ENCODE measurements at places on chromosomes 1 and 21.

DNA sequence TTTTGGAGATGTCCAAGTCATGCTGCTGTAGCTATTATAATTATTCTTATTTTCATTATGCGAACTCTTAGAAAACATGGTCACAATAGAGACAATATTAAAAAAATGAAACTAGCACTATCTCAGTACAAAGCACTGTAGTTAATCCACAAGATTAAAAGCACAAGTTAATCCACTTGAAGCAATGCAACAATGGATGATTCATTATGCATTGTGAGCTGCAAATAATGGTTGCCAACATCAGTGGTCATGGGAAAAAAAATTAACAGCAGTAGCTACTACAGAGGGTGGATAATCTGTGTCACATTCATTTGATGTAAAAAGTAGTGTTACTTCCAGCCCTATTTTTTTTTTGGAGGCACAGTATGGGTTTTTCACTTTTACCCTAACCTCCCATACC, 56.7 kb downstream of the DPT start:
- DNase-seq: no peak

DNA sequence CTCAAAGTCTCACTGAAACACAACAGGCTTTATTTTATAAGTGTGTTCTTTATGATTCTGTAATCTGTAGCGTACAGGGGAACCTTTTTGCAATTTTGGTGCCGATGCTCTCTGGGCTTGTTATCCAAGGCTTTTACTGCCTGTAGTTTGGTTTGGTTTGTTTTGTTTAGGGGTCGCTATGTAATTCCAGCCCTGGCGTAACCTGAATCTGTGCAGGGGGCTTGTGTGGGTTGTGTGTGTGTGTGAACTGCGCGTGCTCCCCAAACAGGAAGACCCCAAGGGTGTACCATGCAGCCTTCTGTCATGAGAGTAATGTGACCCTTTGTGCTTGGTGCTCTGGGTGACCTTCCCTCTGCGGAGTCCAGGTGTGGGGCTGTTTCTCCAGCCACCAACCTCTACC, 92.1 kb upstream of the CLDN14 start:
- DNase-seq: no peak

DNA sequence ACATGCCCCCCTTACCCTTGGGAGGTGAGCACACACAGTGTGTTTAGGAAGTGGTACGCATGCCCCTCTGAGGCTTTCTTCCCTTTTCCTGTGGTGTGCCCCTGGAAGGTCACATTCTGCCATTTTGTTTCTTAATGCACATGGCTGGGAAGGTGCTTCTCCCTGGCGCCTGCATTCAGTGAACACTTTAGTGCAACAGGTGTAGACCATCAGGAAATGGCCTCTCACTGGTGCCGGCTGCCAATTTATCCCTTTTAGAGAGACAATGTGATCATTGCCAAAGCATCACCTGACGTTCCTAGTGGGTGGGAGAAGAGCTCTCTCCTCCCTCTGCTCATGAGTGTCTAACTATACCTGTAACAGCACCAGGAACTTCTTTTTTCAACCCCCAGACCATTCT, 51.8 kb upstream of the PDE9A start:
- no peak for DNase-seq

- no peak for DNase-seq
These were observed 10.5 kb downstream of the DRAM2 start for GRCh38 chr1:111129376-111129775.

DNA sequence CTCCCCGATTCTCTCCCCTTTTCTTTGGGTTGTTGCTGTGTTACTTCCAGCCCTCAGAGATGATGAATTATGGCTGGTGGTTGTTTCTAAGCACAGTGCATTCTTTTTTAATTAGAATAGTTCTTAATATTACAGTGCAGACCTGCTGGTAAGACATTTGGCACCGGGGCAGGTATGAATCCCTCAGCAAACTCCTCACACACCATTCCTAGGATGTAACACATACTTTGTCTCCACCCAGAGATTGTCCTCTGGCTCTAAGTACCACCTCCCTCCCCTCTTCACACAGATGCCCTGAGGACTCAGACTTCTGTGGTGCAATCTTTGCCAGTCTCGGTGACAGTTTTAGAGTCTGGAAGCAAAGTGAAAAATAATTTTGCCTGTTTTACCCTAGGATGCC, 143.1 kb downstream of the HLX start:
- peak; percentile 82 for DNase-seq

DNA sequence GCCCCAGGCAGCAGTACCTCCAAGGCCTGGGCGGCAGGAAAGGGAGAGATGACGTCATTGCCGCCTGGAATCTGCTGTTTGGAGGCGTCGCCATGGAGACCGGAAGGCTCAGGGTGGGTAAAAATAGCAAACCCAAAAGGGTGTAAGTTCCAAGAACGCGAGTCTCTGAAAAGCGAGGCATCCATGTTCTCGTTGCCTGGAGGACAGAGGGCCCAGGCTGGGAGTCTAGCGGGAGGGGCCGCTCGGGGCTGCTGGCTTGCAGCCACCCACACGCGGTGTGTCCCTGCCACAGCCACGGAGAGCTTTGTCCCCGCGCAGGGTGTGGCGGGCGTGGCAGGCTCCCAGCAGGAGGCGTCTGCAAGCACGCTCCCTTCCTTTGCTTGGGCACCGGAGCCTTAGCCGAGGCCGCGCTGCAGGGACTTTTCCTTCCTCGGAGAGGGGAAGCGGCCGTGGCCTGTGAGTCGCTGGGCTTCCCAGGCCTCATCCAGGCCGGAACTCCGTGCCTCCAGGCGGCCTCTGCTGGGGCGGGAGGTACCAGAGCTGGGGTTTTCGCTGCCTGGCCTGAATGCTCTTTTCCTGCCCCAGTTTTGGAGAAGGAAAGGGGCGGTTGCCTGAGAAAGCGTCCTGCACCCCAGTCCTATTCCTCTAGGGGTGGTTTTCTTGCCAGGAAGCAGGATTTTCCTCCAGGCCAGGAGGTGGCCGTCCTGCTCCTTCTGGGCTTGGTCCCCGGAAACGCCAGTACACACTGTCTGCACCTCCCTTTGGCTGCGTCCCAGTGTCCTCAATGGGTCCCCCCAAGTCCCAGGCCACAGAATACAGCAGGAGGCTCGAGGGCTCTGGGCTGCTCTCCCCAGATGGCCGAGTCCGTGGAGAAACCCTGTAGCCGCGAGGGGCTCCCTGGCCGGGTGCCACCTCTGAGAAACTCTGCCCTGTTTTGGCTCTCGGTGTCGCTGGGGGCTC, 15.3 kb upstream of the SKI start:
- DNase-seq: peak; percentile 96

- no peak for DNase-seq
These were observed 16.4 kb downstream of the CD2 start for GRCh38 chr1:116770625-116771024.

DNA sequence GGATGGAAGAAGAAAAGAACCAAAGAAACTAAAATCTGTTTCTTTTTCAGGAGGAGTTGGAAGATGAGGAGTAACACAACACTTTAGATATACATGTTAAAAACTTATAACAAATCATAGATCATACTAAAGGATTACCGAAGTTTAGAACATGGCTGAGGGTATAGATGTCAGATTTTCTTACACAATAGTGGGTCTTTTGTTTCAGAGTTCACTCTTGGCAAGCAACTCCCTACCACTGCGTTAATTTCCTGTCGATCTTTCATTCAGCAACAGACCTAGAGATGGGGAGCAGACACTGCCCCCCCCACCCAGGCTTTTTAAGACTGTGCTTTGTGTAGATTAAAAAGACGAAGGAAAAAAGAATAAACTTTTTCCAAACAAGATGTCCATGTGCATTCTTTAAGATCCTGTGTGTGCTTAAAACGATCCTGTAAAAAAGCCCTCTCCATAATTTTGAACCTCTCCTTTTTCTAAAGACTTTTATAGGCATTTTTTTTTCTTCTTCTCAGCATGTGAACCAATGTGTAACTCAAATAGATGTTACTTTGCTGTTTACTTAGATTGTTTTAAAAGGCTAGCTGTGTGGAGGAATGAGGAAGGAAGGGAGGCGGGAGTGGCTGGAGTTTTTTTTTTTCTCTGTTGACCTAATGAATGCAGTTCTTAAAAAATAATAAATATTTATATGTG, 50.4 kb downstream of the NFIA start:
- DNase-seq: no peak

- no peak for DNase-seq
These were observed 1.1 kb upstream of the LCK start for GRCh38 chr1:32249831-32250525.

GRCh38 chr1:217561446-217561845, 69.4 kb downstream of the GPATCH2 start:
- no peak for DNase-seq

GRCh38 chr1:151720974-151721787, at the start of gene RIIAD1:
RIIAD1 (plus strand) TSS chr1:151721522; CDS start chr1:151721537, 15 bp downstream.
- DNase-seq: peak; percentile 8

GRCh38 chr1:238647877-238648276, 738.5 kb upstream of the CHRM3 start:
- peak; percentile 91 for DNase-seq

DNA sequence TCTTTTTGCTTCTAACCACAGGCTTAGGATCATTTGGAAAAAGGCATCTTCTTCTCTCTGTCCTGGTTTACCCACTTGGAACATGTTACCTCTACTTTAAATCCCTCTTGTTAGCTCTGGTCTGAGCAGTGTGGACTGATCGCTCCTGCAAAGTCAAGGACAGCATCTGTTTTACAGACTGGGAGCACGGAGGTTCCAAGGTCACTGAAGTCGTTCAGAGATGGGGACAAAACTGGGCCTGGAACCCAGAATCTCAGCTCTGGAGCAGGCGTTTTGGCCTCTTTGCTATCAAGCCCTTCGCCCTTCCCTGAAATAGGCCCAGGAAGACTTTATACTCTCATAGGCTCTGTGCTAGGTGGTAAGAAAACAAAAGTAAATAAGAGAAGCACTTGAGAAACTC, 11.3 kb upstream of the MUTYH start:
- DNase-seq: no peak

- DNase-seq: peak; percentile 67
These were observed 238.5 kb downstream of the LTN1 start for GRCh38 chr21:28754127-28754611.

GRCh38 chr1:247448107-247448791, 9.7 kb downstream of the OR2B11 start:
- peak; percentile 55 for DNase-seq

GRCh38 chr1:94827434-94827833, 7.3 kb downstream of the SLC44A3 start:
- no peak for DNase-seq

GRCh38 chr1:196887515-196888239, at the start of gene CFHR4:
CFHR4 (plus strand) TSS chr1:196888052; CDS start chr1:196888151, 99 bp downstream.
- no peak for DNase-seq

- no peak for DNase-seq
These were observed 100.3 kb downstream of the BEND5 start for GRCh38 chr1:48676376-48676775.

DNA sequence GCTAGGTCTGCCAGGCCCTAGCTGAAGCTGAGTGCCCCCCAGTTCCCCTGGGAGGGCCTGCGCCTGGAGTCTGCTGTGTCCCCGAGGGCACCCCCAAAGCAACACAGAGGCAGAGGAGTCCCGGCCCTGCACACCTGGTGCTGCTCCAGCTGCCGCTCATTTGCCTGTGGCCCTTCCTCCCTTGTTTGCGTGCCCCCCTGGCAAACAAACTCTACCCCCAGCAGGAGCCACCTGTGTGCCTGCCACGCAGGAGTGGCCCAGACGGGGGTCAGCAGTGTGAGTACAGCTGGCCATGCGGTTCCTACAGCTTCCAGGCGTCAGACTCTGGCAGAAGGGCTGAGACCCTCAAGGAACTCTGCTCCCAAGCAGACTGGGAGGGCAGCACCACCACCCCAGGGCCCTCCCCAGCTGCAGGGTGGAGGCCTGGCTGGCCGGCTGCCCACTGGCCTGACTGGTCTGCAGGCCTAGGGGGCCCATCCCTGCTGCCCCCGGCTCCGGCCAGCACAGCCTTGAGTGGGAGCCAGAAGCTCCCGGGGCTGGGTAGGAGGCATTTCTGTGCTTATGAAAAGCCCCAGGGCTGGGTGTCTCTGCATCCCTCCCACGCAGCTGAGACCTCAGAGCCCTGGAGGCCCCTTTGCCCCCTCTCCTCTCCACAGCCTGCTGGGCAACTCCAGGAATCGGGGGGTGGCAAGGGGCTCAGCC, 563 bp upstream of the TAS1R3 start:
- DNase-seq: no peak

GRCh38 chr1:116529199-116529631, 41.6 kb downstream of the CD58 start:
- DNase-seq: peak; percentile 52

DNA sequence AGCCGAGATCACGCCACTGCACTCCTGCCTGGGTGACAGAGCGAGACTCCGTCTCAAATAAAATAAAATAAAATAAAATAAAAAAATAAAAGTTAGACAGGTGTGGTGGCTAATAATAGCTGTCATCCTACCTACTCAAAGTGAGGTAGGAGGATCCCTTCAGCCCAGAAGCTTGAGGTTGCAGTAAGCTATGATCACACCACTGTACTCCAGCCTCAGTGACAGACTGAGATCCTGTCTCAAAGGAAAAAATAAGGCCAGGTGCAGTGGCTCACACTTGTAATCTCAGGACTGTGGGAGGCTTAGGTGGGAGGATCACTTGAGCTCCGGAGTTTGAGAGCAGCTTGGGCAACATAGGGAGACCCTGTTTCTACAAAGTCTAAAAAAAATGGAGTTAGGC, 18.0 kb downstream of the NOL9 start:
- DNase-seq: no peak

DNA sequence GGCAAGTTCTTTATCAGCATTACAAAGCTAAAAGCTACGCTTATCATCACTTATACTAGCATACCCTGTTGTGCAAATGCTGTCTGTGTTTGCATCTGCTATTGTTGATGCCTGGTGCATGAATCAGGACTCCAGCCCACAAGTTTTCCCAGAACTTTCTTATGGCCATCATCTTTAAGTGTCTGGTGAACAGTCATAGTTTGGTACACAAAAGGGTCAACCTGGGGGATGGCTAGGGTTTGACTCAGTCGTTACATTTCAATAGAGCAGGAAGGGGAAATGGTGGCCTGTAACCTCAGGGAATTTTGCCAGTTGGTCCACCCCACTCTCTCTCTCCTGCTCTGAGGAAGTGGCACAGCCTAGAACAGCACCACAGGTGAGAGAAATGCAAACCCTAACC, 35.4 kb downstream of the SELL start:
- DNase-seq: peak; percentile 2

GRCh38 chr1:236072001-236072400, 7.1 kb upstream of the NID1 start:
- no peak for DNase-seq

GRCh38 chr1:88079036-88079435, 605.0 kb upstream of the PKN2 start:
- no peak for DNase-seq

- no peak for DNase-seq
These were observed 191.8 kb upstream of the TNR start for GRCh38 chr1:175935166-175935565.

GRCh38 chr1:21293537-21294265, 3.4 kb upstream of the ECE1 start:
- no peak for DNase-seq

- DNase-seq: peak; percentile 60
These were observed at the start of gene CCDC190 for GRCh38 chr1:162861101-162861500. CCDC190 (minus strand) TSS chr1:162861175; CDS start chr1:162859646, 1,529 bp downstream.
